ENCODE measurements at places on chromosomes 16 and 17.

DNA sequence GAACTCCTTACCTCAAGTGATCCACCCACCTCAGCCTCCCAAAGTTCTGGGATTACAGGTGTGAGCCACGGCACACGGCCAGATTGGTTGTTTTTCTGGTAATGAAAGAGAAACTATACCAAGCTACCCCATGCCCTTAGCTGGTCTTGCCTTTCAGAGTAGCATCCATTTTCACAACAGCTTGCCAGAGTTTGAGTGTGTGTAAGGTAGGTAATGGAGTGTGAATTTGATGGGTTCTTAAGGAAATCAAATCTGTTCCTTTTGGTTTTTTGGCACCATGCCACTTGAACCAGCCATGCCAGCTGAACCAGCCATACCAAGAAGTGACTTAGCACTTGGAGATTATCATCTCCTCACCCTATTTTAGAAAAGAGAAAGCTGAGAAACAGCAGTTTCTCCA lies 5.1 kb downstream of the CALCOCO2 start:
- no peak for DNase-seq

- DNase-seq, result no peak
Measured at GRCh38 chr17:44610871-44611270, 45.4 kb upstream of the MEIOC start.

DNA sequence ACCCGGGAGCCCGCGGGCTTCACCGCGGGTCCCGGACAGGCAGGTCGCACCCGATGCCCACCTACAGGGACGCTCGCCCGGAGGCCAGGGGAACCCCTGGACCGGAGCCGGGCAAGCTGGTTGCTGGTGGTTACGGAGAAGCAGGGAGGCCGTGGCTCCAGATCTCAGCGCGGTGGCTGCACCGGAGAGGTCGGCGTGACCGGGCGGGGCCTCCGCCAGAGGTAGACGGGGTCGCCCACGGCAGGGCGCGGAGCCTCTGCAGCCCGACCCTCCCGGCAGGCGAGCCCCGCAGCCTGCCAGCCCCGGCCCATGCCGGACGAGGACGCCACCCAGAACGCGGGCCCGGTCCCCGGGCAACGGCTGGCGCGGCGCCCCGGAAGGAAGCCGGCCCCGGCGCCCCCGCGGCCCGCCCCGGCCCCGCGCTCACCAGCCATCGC lies 341 bp downstream of the PCYT2 start:
- DNase-seq, result no peak

- no peak for DNase-seq
Measured at GRCh38 chr17:50207792-50208567, 6.5 kb upstream of the COL1A1 start.

DNA sequence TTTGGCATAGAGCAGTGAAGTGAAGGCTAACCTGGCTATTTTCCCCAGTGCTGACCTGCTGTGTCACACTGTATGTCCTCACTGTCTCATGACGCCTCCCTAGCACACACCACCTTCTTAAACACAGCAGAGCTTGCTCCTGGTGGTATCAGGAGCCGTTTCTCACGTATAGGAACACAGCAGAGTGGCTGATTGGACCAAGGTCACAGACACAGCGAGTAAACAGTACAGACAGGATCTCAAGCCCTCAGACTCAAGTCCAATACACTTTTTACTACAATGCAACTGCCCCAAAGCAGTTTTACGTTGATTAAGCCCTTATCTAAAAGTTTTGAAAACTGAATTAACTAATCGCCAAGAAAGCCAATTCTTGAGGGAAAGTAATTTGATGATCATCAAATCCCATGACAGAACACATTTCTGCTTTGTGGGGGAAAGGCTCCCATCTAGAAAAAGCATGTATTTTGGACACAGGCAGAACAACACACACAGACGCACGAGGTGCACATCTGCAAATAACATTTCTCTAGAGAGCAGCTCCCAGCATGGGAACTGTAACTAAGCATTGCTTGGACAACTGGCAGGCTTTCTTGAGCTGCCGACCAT lies 15.2 kb downstream of the ARHGAP17 start:
- no peak for DNase-seq

DNA sequence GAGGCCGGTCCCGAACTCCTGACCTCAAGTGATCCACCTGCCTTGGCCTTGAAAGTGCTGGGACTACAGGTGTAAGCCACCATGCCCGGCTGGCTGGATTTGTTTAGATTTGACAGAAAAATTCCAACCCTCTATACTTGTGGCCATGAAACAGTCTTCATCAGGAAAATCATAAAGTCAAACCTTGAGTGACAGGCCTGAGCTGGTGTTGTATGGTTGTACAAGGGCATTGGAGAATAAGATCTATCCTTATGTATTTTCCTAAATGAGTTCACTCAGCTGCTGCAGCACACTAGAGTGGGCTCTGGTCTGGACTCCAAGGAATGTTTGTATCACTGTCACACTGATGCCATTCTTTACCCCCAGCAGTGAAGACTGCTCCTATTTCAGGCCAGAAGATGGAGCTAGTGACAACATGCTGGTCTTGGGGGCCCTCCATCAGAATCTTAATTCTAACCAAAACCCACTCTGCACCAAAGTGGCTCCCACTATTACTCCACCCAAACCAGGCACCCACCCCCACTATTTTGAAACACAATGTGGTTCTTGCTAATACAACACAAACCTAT lies 27.4 kb downstream of the SNX11 start:
- DNase-seq, result no peak

DNA sequence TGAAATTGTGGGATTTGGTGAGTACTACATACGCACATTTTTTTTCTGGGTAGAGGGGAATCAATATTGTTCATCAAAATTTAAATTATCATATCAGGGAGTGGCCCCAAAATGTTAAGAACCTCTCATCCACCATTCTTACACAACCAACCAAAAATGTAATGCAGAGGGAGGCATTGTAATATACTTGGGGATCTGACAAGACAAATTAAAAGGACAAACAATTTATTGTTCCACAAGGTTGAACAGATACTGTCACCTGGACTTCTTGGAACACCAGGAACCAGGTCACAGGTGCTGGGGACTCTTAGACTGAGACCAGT lies 14.7 kb upstream of the HOXB9 start:
- DNase-seq, result no peak

- no peak for DNase-seq
Measured at GRCh38 chr16:51133688-51134087, 17.4 kb downstream of the SALL1 start.

DNA sequence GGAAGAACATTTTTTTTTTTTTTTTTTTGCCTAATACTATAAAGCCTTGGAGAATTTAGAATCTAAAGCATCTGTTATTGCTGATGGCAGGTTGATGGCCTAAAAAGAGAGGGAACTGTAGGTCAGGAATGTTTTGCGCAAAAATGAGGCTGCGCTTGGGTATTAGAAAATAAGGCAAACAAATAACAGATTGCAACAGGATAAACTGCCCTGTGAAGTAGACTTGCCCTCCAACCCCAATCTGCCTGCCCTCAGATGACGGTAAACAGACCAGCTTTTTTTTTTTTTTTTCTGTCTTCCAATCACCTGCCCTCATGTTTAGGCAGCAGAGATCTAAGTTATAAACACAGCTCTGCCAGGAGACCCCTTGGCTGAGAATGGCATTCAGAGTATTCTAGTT lies 3.8 kb upstream of the DHX8 start:
- no peak for DNase-seq

- no peak for DNase-seq
Measured at GRCh38 chr17:17032131-17032692, 10.0 kb upstream of the MPRIP start.

GRCh38 chr16:67184995-67185650 lies 1.4 kb upstream of the MATCAP1 start:
- peak; percentile 81 for DNase-seq

DNA sequence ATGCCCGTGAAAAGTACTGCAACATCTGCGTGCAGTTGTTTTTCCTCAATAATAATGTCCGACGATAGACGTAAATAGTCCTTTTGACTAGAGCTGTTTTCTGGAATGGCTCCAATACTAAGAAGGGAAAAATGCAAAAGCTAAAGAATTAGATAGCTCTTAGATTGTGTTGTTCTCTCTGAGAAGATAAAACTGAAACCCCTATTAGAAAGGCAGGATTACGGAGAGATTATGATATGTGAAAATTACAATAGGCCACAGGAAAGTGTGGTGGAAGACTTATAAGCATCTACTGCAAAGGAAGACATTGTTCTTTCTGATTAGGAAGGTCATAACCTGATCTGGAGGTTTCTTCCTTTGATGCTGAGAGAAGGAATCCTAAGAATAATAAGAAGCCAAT lies 33.5 kb upstream of the KCNJ16 start:
- no peak for DNase-seq

- no peak for DNase-seq
Measured at GRCh38 chr17:77719806-77720205, 238.7 kb upstream of the TNRC6C start.

Measured in activated naive CD4-positive, alpha-beta T cell (primary cell).